ENCODE measurements at places on chromosomes 5 and 9.

DNA sequence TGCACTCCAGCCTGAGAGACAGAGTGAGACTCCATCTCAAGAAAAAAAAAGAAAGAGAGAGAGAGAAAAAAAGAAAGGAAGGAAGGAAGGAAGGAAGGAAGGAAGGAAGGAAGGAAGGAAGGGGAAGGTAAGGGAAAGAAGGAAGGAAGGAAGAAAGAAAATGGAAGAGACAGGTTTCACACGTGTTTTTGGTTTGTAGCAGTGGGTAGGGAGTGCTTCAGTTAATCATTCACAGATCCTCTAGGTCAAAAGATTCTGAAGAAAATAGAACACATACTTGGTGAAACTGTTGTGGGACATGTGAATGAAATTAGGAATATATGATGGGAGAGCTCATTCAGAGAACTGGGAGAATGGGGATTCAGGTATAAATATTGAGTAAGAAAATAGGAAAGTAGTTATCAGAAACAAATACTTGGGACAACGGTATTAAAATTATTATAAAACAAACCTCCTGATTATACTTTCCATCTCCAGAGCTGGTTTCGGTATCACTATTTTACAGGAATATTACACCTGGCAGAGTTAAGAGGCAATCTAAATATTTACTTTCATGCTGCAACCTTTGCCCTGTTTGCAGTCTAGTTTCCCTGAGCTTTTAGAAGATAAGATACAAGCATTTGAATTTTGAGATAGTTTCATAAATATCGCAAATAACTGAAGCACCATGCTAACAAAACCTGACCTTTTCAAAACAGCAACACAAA lies 37.2 kb downstream of the MARVELD2 start:
- DNase-seq, result no peak

DNA sequence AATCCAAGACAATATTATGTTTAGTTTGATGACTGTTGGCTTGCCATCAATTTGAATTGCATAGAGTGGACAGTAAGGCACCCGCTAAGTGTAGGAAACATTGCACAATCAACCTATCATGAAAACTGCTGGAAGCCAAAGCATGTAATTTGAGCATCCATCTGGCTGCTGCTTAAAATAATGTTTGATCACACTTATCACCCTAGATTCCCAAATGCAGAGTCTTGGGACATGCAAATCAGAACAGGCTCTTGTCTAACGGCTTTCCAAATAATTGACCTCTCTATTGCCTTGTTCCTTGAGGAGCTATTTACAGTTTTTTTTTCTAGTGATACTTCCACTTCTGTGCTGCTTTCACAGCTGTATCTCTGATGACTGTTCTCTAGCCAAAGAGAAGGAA lies 342.1 kb downstream of the PRR16 start:
- DNase-seq, result no peak

DNA sequence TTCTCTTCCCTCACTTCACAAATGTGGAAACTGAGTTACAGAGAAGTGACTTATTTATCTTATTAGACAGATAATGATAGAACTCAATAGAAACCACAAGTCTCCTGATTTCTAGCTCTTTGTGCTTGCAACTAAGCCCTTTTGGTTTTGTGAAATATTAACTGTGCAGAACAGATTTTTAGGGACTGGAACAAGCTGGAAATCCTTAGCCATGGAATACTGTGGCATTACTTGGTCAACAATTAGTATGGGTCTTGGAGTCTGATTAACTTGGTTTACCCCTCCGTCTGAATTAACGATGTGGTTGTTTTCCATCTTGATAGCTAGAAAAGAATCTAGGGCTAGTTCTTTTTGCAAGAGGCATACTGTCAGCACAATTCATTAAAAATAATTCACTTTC lies 584 bp upstream of the KLF9 start:
- no peak for DNase-seq

GRCh38 chr9:99416007-99416406 lies 193.9 kb downstream of the SEC61B start:
- no peak for DNase-seq

DNA sequence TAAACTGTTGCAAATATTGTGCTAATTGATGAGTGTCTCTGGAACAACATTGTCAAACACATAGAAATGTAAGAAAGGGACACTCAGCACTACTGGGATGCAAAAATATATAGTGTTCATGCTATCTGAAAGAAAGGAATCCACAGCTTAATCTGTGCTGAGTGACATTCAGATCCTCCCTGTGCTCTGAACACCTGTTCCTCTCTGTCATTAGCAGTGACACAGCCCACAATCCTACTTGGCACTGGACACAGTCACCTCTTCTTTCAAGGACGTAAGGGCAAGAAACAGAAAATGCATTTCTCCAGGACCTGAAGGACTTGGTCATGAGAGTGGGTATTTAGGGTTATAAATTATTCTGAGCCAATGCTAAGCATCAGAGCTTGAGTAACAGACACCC lies 121.4 kb upstream of the SV2C start:
- no peak for DNase-seq

- no peak for DNase-seq
Measured at GRCh38 chr5:137891849-137892248, 2.6 kb downstream of the PKD2L2 start.

GRCh38 chr9:137168904-137169856 lies 671 bp downstream of the LRRC26 start:
- no peak for DNase-seq

DNA sequence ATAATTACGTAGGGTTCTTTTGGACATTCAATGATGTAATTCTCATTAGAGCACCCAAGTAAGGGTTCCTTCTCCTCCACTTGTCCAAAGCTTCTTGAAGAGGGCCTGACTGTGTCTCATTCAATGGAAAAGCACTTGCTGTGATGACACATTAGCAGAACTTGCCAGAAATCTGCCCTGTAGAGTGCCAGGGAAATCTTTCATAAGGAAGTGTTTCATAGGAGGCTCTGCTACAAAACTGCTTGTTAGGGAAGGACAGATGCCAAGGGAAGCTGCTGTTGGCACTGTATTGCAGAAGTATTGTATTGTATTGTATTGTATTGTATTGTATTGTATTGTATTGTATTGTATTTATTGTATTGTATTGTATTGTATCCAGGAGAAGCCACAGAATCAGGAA lies 45.5 kb upstream of the MPDZ start:
- DNase-seq, result no peak

- no peak for DNase-seq
Measured at GRCh38 chr9:32956606-32957005, 44.8 kb downstream of the APTX start.

- no peak for DNase-seq
Measured at GRCh38 chr5:57891443-57891842, 408.8 kb upstream of the ACTBL2 start.

DNA sequence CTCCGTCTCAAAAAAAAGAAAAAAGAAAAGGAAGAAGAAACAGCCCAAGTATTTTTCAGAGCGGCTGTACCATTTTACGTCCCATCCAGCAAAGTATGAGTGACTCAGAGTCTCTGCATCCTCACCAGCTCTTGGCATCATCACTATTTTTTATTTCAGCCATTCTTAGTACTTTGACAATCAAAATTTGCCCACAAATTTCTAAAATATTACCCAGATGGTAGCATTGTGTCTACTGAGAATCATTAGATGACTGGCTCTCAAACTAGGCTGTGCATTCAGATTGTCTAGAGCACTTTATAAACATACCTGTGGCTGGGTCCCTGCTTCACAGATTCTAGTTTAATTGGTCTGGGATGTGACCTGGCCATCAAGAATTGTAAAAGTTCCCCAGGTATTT lies 21.6 kb upstream of the MELK start:
- no peak for DNase-seq

DNA sequence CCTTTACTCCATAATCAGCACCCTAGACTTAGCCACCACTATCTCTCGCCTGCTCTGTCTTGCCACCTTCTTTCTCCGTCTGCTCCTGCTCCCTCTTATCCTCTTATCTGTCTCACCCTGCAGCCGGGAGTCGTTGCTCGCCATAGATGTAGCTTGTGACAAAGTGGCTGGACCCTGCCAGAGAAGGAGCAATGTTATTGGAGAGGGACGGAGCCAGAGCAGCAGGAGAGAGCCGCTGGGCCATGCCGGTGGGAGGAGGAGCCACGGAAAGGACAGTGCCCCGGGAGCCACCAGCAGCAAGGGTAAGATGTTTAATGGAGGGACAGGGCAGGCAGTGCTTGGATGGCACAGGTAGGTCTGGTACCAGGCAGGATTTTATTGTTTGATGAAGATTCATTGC lies 137.3 kb downstream of the SEC61B start:
- no peak for DNase-seq

DNA sequence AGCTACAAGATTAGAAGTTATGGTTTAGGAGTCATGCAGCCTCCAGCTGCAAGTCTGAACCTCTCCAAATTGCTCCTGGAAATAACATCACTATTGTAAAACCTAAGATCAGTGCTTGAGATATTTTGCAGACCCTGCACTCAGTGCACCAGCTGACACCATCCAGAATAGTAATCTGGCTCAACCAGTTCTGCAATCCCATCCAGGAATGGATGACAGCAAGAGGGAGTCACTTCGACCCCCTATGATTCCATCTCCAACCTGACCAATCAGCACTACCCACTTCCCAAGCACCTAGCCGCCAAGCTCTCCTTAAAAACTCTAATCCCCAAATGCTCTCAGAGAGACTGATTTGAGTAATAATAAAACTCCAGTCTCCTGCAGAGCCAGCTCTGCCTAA lies 37.9 kb upstream of the NR4A3 start:
- no peak for DNase-seq

All from Peyer's patch (tissue), 4 donors.